ENCODE measurements at places on chromosomes 6 and 20.

- no peak for DNase-seq
These were observed 8.5 kb downstream of the ENPP4 start for GRCh38 chr6:46138281-46138680.

DNA sequence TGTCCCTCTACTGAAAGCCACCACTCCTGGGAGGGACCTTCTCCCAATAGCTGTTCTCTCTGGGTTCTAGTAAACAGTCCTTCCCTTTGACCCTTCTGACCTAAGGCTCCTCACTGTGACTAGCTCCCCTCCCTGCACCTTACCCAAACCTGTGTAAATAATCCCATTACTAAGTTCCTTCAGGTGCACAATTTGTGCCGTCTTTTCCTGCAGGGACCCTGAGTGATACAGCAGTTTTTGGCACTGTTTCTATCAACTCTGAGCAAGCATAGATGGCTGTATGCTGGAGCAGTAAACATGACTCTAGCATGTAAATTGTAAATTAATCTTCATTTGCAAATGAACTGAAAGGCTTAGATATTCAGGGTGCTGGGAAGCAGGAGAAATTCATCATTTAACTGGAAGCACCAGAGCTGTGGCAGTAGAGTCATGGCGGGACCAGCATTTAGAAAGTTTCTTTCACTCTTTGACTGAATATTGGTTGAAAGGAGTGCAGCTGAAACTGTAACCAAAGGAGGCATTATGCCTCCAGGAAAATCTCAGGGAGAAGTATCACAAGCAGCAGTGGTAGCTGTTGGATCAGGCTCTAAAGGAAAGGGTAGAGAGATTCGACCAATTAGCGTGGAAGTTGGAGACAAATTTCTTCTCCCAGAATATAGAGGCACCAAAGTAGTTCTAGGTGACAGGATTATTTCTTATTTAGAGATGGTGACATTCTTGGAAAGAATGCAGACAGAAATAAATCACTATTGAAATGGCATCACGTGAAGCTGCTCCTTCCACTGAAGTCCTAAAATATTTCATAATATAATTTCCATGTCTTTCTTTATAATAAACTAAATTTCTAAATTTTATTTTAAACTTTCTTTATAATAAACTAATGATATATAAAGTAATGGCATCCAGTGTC, 117.8 kb downstream of the TCP11 start:
- DNase-seq = no peak

DNA sequence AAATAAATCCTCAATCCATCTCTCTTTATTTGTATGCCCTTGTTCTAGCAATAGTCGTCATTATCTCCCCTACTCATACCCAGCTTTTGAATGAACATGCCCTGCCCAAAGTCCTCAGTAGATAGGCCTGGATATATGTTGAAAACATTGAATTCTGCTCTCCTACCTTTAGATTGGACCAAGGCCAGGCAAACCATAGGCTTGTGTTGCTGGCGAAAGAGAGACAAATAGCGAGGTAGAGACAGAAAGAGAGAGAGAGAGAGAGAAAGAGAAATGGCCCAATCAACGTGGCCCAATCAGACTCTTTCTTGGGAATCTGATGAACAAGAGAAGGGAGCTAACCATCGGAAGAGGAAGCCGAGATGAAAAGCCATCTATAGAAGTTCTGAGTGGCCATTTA, 45.2 kb downstream of the NEDD9 start:
- DNase-seq = no peak

DNA sequence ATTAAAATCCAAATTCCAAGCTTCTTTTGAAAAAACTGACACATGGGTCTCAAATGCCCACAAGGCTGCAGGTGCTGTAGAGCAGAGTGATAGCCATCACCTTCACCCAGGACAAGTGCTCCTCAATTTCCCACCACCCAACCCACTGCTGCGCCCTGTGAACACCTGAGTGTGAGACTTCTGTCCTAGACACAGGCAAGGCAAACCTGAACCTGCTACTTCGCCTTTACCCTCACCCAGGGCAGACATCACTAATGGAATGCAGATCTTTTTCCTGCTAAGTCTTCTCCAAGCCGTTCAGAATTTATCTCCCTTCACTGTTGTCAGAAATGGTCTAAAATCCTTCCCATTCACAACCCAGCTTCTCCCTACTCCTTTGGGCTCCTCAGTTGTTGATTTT, 65.9 kb downstream of the PREX1 start:
- no peak for DNase-seq

DNA sequence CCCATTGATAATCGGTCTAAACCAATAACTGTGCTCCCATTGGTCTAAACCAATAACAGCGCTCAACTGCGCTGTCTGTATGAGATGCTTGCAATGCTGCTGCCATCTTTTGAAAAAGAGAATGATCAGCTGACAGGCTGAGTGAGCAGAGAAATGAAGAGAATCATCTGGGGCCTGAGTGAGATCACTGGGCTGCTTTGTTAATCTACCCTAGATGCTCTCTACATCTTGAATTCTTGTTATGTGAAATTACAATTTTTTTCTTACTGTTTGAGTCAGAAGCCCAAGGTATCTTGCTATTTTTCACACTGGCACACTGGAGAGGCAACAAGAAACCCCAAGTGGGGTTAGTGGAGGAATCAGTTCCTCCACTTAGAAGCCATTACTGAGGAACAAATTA, 91.5 kb upstream of the GCM1 start:
- no peak for DNase-seq

GRCh38 chr20:25399037-25399430, 8.4 kb upstream of the ABHD12 start:
- DNase-seq = peak; percentile 57

DNA sequence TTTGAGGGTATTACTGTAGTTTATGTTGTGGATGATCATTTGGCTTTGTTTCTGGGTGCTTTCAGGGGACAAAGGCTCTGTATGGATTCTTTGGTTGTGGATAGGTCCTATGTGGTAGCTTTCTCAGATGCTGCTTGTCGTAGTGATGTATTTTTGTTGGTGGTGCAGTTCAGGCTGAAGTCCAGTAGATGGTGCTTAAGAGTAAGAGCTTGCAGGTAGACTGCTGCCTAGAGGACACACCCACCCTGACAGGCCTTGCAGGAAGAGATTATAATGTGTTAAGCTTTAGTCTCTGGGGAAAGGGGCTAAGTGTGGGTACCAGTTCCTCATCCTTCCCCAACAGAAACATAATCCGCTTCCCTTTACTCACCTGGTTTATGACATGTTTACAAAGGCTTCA, 62.6 kb upstream of the ADGRB3 start:
- no peak for DNase-seq

DNA sequence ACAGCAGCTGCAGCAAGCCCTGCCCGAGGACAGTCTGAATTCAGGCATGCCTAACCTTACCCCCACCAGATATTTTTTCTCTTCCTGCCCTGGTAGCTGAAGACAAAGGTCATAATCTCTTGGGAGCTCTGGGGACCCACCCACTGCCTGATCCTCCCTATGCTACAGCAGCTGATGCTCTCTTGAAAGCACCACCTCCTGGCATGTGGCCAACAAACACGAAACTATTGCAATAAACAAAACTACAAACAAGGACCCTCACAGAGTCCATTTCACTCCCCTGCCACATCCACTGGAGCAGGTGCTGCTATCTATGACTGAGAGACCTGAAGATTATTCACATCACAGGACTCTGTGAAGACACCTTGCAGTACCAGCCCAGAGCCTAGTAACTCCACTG, 238.5 kb upstream of the HS3ST5 start:
- no peak for DNase-seq

DNA sequence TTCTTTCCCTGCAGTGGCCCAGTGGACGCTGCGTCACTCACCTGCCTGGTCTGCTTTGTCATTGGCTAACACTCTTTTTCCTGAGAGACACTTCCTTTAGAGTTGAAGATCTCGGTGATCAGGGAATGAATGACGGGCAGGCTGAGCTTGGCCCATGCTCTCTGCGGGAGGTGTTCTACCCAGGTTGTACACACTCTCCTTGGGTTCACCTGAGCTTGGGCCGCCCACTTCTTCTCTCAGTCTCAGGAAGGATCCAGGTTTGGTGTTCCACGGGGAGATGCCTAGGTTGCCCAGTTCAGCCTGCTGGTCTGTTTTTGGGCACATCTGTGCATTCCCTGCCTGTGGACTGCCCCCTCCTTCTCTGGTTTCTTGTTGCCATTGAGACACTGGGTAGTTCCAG, 66.7 kb upstream of the SLC22A1 start:
- DNase-seq = no peak

DNA sequence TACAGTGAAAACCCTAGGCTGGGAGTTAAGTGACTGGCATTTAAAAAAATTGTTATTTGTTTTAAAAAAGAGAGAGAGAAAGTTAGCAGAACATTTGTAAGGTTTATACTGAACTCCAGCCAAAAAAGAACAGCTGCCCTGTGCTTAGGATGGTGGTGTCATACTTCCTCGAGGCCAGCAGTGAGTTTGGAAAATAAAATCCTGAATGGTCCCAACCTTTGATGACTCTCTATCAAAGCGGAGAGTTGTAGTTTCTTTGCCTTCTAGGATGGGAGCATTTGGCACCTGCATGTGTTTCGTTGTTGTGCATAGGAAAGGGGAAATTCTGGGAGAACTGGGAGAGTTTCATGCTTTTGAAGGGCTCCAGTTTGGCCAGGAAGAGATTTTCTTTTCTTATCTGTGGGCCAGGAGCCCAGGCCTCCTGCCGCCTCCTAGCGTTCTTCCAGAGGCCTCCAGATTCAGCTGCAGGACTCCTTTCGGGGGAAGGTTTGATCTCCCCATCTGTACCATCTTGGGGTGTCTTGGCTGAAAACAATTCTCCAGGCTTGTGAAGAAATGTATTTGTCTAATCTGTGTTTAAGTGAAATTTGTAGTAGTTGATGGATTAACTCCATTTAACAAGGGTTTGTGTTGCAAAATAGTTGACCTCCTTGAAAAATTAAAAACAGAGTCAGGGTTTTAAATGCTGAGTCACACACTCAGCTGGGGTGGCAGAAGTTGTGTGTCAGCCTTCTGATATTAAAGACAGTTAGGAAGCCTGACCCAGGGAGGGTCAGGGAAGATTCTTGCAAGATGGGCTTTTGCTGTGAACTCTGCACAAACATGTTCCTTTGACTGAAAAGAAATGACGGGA, 63.4 kb downstream of the TXNDC5 start:
- no peak for DNase-seq

GRCh38 chr20:62508641-62509051, 32.9 kb upstream of the GATA5 start:
- DNase-seq = no peak

GRCh38 chr6:14240411-14241166, 123.0 kb downstream of the CD83 start:
- no peak for DNase-seq

All from cerebellar nuclear complex (tissue), 1 donor.